ENCODE measurements at places on chromosomes 5 and 9. TPM values are rescaled to one million over a fixed set of nuclear protein-coding genes. Genes with fewer than 3 reads are reported as not detected.

DNA sequence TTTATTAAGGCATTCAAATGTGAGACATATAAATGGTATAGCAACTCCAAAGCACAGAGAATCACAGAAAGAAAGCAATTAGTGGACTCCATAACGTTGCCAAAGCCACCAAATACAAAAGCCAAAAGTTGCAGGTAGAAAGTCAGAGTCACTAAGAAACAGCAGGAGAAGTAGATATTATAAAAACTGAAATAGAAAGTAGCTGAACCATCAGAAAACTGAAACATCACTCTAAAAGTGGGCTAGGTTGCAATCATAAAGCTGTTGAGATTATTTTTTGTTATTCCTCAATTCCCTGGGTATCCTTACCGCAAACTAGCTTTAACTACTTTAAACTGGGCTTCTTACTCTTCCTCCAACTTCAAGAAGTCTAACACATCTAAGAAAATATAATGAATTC lies 108.1 kb upstream of the ARRDC3 start:
- no peak for DNase-seq

- no peak for DNase-seq
Observed at GRCh38 chr5:128579093-128579492, 41.0 kb upstream of the FBN2 start.

DNA sequence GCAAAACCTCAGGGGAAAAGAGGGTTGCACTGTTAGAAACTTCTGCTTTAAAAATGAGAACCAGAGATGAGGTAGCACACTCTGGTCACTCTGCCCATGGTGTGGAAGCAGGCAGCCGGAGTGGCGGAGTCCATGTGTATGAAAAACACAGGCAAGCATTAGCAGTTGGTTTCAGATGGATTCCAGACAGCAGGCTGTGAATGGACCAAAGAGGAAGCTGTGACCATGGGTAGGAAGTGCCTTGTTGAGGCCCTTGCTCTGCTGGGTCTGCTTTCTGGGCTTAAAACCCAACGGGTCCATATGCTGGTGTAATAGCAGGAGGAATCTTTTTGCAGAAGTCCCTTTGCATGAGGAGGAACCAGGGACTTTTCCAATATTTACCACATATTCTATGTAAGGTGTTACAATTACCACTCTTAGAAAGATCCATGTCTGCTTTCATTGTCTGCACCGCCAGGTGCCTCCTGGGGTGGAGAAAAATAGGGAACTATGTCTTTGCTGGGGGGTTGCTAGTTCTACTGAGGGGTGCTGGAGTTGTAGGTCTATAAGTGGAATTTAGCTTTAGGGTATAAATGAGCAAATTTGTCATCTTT lies 77.0 kb downstream of the ANKRD55 start:
- no peak for DNase-seq

- no peak for DNase-seq
Observed at GRCh38 chr9:121261755-121262154, 6.2 kb upstream of the GSN start.

- no peak for DNase-seq
Observed at GRCh38 chr9:123401879-123402513, 46.0 kb downstream of the CRB2 start.

DNA sequence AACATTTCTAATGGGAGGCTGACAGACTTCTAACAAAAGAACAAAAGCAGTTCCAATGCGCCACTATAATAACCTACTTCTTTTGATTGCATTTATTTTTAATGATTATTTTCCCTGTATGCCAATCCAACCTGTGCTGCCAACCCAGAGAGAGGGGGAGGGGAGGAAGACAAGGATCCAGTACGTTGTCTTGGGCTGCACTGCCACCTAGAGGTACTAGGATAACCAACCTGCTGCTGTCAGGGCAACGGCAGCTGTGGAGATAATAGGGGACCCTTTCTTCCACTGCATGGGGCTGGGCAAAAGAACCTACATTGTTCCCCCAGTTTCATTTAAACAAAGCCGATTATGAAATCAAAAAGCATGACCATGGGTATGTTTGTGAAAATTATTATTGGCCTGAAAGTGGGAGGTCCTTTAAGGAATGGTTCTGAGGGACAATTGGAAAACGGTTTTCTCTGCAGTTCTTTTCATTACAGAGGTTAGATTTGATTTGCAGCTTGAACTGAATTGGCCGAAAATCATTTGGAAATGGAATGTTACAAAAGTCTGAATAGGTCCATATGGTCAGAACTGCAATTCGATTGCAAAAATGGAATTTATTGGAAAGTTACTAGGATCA lies 101.3 kb downstream of the RASEF start:
- DNase-seq = peak; percentile 78

DNA sequence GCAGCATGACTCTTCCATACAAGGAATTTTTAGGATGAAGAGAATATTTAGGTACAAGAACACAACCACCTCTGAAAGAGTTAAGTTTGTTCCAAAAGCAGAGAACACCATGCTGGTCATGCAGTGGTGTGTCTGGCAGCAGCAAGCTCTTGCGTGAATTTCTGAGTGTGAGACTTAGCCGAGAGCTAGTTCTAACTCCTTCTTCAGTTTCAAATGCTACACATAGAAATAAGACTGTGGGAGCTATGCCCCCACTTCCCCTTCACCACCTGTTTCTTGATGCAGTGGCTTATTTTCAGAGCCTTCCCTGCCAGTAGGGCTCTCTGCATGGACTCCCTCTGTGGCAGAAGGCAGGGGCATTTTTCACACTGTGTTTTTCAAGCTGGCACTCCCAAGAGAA lies 122.9 kb upstream of the ZNF366 start:
- DNase-seq = no peak

DNA sequence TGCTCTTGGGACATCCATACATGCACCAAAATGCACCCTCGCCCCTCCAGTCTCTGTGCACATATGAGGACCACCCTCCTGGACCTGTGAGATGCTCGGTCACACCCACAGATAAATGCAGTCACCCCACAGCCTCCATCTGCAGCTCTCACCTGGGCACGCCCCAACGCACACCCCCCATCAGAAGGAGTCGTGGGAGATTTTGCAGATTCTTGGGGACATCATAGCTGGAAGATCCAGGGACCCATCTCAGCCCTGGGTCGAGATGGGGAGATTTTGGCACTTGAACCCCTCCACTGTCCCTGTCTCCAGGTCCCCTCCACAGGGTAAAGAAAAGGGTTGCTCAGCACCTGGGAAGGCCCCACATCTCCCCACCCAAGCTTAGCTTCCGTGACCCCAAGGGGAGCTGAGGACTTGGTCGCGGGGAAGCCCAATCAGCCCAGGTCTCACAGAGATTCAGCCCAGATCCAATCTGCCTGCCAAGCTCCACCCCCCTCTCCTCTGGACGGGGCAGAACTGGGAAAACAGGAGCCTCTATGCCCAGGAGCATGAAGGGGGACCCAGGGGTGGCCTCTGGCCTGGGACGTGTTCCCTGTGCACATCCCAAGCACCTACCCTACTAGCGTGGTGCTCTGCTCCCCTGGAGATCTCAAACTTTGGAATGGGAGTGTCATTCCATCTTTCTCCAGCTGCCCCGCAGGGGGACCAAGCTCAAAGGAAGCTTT lies 89.2 kb upstream of the LMX1B start:
- DNase-seq = no peak

GRCh38 chr9:5592904-5593303 lies 36.0 kb upstream of the RIC1 start:
- DNase-seq = no peak

DNA sequence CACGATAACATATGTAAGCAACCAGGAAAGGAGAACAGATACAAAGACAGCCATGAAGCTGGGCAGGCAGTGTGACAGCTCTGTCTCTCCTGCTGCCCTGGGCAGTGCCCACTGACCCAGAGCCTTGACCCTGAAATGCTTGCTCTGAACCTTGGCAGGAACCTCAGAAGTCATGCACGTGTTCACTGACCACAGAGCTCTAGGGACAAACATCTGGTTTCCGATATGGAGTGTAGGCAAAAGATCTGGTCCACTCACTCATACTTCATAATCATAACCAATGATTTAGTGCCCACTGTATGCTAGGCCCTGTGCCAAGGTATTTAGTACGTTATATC lies 102.6 kb downstream of the FSTL4 start:
- no peak for DNase-seq

- no peak for DNase-seq
Observed at GRCh38 chr5:33588654-33589372, 148.0 kb downstream of the TARS1 start.

DNA sequence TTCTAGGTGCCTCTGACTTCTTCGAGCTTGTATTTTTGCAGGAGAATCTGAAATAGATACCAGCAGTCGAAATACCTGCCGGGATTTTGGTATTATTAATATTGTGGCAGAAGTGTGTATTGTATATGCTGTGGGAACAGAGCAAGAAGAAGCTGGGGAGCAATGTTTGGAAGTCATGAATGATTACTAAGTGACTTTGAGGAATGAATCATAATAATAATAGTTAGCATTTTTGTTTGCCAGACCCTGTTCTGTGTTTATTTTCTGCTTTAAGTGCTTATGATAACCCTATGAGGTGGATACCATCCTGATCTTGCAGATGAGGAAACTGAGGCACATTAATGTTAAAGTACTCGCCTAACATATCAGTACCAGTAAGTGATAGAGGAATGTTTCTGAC lies 32.4 kb downstream of the RAB24 start:
- DNase-seq = no peak

- DNase-seq = peak; percentile 32
Observed at GRCh38 chr5:15105799-15106393, 234.3 kb upstream of the ANKH start.

DNA sequence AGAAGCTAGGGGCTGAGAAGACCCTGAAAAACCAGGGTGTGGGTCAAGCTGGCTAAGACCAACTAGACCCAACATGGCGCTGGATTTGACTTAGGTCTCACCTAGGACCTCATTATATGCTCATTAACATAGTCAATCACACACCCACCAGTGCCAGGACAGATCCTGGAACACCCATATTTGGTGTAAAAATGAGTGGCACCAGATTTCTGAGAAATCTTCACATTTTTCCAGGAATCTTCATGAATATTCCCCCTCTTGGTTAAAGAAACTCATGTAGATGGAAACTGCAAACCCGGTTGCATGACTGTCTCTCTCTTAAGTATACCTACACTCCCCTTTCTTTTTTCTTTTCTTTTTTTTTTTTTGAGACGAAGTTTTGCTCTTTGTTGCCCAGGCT lies 17.9 kb upstream of the RAB14 start:
- DNase-seq = no peak

GRCh38 chr5:35248843-35249780 lies 18.8 kb upstream of the PRLR start:
- no peak for DNase-seq

DNA sequence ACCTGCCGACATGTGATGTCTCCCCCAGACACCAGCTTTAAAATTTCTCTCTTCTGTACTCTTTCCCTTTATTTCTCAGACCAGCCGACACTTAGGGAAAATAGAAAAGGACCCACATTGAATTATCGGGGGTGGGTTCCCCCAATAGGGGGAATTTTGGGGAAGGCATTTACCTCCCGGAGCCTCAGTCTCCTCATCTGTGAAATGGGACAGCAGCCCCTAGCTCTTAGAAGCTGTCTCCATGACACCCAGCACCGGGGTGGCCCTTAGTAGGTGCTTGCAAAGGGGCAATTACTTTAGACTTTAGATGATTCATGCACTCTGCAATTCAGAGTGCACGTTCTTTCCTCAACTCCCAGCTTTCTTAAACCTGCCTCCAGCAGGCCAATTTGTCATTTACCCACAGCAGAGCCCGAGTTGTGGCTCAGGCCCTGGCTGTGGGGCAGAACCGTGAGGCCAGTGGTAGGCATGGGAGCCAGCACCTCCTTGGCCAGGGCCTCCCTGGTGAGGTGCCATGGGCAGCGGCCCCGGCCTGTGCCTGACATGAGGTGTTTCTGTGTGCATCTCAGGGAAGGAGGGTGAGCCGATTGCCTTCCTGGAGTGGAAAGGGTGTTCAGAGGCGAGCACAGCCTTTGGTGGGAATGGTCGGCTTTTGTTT lies 51.7 kb downstream of the SH3PXD2B start:
- DNase-seq = no peak

Gene PDE6A
- not detected for total RNA-seq

Gene CEL
- total RNA-seq = 2.5 TPM

Gene FCN1
- total RNA-seq = 5.7 TPM

Gene KCNV2
- not detected for total RNA-seq

Gene PCDHB5
- total RNA-seq = 2.7 TPM

Gene C9orf43
- 0.21 TPM for total RNA-seq

Gene CDO1
- total RNA-seq = 12.9 TPM

Gene TAS2R1
- not detected for total RNA-seq
